ENCODE measurements at places on chromosomes 5 and 9.
A peak's percentile ranks its signal among the peaks of the same experiment; 100 is the strongest.

DNA sequence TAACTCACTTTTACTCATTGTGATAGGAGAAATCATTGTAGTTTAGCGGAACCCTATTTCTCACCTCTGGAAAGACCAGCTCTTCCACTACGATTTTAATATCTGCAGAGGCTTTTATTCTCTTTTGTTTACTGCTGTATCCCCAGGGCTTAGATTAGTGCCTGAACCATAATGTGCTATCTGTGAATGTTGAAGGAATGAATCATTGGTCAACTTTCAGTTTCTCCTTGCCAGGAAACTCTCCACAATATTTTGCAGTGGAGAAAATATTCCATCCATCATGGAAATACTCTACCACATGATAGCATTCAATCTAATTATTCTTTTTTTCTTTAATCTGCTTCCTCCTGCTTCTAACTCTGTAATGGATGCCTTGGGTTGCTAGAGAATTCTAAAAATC, 263.5 kb upstream of the PTPRD start:
- no peak for DNase-seq

DNA sequence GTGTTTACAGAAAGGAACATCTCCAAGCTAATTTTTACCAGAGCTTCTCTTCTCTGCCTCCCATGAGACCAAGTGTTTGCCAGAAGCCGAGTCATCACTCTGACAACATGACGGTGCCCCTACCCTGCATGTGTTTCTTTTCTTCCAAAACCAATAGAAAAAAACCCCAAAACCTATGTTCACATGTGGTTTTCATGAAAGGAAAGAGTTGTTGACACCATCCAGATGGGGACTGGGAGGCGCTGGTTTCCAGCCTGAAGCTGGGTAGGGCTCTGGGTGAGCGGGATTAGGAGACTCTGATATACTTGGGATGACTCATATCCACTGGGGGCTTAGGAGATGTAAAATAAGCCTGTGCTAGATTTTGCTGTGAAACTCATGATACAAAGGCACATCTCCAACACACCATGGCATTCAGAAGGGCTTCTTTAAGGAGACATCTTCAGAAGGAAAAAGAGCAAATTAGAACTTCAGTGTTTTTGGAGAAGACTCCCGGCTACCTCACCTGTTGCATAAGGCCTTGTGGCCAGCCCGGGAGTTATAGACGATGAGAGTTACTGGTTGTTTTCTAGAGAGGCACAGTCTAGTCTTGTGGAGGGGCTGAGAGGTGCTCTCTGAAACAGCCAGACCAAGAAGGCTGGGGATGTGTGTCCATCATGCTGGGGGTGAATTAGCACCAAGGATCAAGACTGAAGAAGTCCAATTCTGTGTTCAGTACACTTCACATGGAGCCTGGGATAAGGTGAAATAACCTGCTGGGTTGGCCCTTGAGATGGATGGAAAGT, 108.9 kb upstream of the LHFPL2 start:
- DNase-seq = no peak

DNA sequence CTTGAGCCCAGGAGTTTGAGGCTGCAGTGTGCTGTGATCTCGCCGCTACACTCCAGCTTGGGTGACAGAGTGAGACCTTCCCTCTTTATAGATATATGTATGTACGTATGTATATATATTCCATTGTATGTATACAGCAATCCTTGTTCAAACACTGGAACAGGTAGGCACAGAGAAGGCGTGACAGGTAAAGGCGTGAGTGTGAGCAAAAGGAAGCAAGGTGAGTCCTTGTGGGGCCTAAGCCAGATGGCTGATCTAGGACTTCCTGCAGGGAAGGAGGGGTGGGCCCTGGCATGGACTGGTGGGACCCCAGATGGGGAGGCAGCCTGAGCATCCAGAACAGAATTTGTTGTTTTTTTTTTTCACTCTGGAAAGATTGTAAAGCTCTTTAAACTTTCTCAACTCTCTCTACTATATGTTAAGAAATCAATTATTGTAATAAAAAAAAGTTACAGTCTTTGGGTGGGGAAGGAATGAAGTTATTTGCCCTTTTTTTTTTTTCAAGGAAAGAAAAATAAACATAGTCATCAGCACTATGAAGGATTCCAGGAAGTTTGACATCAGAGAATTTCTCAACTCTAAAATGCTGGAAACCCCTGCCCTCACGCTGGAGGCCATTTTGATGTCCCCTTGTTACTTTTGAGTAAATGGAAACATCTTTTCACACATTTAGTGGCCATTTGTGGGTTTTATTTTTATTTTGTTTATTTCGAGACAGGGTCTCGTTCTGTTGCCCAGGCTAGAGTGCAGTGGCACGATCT, 38.9 kb upstream of the STXBP1 start:
- no peak for DNase-seq

DNA sequence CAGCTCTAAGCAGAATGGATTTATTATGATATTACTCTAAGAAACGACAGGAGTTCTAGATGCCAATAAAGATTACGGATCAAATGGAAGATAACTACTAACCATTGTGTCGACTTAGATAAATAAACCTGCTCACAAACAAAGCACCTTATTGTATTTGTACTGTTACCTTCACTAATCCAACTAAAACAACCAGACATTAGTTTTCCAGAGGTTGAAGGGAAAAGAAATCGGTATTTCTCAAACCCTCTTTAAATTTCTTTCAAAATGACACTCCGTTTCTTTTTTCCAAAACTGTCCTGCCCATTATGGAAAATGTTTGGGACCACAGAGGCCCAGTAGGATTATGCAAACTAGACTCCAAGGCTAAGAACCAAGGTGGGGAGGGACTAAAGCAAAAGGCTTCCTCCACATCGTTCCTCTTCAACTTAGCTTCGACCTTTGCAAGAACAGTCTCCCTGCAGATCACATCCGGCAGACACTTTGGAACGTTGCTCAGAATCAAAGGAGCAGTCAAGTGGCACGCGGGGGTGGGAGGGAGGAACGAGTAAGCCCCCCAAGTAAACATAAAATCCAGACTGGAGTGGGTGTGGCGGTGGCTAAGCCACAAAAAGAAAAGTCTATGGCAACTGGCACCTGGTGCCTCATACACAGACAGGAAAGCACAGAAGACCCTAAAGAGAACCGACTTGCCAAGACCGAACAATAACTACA, 2.7 kb downstream of the MLLT3 start:
- peak; percentile 38 for DNase-seq

DNA sequence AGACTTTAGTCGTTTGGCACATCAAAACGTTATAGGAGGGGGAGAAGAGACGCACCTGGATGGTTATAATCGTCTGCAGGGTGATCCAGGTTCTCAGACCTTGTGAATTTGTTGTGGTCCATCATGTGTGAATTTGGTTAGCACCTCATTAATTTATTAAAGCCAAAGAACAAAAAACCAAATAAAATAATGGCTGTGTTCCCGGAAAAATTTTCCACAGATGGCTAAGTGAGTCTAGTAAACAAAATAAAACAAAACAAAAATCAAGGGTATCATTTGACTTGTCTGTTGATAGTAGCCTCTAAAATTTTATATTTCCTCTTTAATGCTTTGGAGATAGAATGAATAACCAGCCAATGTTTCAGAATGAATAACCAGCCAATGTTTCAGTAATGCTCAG, 119.7 kb downstream of the ACTBL2 start:
- no peak for DNase-seq

GRCh38 chr5:136080113-136080482, 51.3 kb downstream of the TGFBI start:
- no peak for DNase-seq

- no peak for DNase-seq
Measured at GRCh38 chr5:150516011-150516410, 8.1 kb downstream of the NDST1 start.

DNA sequence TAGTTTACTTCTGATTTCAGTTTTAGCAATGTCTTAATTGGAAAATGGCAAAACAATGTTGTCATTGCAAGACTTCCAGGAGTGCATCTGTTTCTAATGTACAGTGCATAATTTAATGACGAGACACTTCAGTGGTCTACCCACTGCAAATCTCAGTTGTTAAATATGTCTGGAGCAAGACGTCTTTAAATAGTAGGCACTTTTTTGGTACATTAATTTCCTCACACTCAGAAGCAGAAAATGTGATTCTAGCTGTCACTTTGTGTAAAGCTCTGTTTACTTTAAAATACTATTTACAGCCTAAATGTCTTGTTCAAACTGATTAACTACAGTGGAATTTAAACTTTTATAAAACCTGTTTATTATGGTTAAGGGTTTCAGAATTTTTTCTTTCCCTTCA, 815.5 kb downstream of the TLE1 start:
- no peak for DNase-seq

DNA sequence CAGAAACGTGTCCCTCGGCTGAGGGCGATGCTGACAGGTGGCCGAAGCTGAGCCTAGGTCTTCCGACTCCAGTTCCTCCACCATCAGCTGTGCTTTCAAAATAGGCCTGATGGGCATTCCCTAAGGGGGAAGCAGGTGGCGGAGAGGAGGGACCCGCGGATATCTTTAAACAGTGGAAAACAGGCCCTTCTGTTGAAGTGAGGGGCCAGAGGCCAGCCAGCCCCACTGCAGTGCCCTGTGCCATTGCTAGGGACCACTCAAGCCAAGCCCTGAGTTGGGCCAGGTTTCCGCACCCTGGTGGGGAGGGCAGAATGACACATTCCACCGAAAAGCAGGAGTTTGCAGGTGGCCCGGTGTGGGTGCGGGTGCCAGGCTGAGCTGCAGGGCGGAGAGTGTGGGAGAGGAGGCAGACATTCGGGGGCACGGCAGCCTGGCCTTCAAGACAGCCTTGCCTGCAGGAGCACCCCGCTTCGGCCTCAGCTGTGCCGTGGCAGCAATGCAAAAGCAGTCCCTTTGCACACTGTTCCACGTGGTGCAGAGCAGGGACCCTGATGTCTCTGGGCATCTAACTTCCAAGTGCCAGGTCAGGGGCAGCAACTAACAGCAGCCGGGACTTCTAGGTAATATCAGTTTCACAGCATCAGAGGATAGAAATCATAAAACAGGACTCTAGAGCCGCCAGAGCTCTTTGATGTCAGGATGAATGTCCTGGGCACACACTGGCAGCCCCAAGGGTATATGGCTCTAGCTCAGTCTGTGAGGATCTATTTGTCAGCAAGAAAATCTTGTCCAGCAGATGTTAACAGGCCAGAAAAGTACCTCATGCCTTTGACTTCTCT, 17.2 kb downstream of the HNRNPH1 start:
- DNase-seq = no peak

DNA sequence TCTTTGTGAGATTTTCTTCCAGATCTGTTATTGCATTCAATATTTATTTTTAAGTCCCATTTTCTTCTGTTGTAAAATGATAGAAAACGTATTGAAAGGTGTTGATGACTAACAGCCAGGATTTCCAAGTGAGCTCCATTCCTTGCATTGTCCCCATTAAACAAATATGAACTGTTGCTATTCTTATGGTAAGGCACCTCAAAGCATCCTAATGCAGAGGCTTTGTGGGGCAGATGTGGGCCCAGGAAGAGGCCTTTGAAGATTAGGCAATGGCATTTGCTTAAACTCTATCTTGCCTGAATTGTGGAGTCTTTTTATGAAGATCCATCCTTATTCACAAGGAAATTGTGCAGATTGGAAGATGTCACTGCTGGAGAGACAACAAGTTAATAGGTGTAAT, 38.9 kb downstream of the NTRK2 start:
- no peak for DNase-seq

GRCh38 chr5:81825237-81825636, 74.3 kb upstream of the SSBP2 start:
- no peak for DNase-seq

- peak; percentile 32 for DNase-seq
Measured at GRCh38 chr9:133715866-133716563, 22.1 kb downstream of the SARDH start.

GRCh38 chr9:27073841-27074728, 34.9 kb upstream of the TEK start:
- DNase-seq = no peak
